ENCODE measurements at places on chromosomes 6 and 20. TPM values are rescaled to one million over a fixed set of nuclear protein-coding genes. Genes with fewer than 3 reads are reported as not detected.
A peak's percentile ranks its signal among the peaks of the same experiment; 100 is the strongest.

DNA sequence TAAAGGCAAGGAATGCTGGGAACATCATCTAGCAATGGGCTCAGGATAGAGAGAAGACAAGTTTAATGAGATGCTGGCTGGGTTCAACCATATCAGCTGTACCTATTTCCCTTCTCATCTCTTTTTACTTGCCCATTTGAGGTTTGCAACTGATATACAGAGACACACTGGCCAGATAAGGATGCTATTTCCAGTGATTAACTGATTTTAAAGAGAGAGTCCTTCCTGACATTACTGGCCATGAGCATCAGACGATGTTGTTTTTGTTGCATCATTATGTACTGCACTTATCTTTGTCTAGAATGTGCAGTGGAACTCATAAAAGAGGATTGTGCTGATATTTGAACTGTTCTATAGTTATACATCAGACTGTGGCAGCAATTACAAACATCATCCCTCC lies 252.7 kb downstream of the BTBD3 start:
- DNase-seq = no peak

DNA sequence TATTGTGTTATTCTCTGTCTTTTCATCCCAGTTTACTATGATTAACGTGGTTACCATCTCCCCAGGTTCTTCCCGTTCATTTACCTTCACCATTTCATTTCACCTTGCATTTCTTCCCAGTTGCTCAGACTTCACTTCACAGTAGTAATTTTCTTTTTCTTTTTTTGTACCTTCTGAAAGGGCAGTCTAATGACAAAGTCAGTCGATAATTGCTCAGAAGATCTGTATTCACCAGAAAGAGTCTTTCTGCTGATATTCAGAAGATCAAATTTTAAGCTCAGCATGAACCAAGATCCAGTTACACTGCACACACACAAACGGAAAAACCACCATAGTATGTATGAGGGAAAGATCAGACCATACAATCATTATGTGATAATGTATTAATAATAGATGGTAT lies 265.5 kb downstream of the ADGB start:
- DNase-seq = no peak

DNA sequence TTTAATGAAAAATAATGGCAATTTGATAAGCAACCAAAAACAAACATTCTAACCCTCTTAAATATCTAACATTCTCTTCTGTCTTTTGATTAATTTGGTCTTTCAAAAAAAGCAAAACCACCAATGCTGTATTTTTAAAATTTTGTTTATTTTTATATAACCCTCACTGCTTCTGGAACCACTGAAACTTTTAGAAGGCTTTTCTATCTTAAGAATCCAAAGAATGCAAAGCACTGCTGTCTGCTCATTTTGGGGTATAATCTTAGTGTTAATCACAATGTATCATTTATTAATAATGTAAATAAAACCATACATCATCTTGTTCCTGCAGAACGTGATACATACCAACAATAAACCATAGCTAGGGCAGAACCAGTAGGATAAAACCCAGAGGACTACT lies 14.0 kb downstream of the STK38 start:
- DNase-seq = no peak

DNA sequence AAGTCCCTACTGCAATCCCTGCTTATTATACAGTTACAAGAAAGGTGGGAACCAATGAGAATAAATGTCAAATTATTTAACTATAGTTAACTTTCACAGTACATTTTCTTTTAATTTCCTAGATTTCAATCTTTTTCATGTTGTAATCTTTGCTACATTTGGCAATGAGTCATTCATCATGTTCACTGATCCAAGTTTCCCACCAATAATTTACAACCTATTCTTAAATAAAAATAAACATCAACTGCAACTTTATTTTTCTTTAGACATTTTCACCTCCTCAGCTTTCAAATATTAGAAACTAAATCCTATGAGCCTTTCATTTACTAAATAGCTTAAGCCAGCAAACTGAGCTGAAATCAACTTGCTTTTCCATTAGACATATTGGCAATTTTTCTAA lies 541.3 kb upstream of the BTBD3 start:
- DNase-seq = no peak

- peak; percentile 20 for DNase-seq
Observed at GRCh38 chr20:11376998-11377397, 540.7 kb upstream of the BTBD3 start.

DNA sequence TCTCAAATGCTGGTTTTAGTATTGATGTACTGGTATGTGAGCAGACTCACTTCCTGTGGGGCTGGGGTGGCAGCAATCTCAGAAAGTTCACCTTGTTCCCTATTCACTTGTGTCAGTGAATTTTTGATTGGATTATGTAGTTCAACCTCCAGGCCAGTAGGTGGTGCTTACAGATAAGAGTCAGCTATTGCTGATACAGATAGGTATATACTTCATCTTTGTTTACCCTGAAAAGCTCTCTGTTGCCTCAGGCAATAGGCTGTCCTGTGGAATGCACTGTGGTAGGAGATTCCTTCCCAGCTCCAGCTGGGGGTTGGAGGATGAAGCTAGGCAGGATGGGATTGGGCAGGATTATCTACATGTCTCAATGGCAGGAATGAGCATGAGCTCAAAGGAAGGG lies 851.2 kb upstream of the EYS start:
- DNase-seq = no peak

GRCh38 chr6:144262470-144263369 lies 22.4 kb upstream of the UTRN start:
- DNase-seq = no peak

Gene DEFB132
- not detected for total RNA-seq

DNA sequence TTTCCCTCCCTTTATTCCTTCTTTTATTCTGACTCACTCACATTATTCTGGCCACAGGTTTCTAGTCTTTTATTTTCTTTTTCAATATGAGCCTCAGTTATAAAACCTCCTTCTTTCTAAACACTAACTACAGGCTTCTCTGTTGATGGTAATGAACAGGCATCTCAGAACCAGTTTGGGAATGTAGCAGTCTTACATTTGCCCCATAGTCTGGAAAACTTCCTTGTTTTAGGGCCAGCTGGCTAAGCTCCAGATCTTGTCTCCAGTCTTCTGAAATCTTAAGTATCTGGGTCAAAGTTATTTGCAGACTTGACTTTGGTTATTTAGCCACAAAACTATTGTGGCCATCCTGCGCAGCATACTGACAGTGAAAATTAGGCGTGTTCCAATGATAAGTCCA lies 97.0 kb upstream of the MAN1A1 start:
- DNase-seq = peak; percentile 57

DNA sequence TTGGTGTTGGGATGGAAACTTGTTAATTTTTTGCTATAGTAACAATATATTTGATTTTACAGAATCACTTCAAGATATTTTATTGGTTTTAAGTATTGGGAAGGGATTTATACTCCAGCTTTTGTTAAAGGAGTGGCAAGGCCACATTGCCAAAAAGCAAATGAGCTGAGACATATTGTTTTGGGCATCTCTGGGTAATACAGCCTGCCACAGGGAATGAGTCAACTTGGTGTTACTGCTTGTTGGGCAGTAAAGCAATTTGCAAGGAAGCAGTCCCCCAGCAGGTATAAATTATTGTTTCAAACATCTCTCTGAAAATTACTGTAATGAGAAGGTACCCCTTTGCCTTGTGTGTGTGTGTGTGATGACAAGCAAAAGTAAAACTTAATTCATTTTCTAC lies 868.3 kb upstream of the FLRT3 start:
- DNase-seq = no peak

Gene PI3
- total RNA-seq = not detected

- no peak for DNase-seq
Observed at GRCh38 chr6:151493161-151493803, 535 bp upstream of the CCDC170 start.

Gene FILIP1
- not detected for total RNA-seq

DNA sequence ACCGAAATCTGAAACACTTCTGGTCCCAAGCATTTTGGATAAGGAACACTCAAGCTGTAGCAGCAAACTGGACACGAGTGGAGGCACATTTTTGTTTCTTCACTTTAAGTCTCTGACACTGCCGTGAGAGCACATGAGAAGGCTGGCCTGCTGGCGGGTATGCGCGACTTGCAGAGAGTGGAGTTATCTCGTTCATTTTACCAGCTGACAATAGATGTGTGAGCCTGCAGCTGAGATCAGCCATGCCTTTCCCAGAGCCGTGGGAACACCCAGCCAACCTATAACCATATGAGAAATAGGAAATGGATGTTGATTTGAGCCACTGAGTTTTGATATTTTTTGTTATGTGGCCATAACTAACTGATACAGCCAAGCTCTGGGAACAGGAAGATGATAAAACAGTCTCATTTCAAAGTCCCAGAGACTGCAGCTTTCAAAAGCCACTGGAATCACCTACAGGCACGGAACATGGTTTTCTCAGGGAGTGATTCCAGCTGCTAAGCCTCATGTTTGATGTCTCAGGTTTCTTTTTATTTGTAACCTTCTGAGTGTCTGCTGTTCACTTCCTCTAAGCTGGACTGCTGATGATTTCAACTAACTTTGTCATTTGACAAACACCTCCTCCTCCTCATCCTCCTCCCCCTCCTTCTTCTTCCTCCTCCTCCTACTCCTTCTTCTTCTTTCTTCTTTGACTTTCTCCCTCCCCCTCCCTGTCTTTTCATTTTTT lies 28.6 kb upstream of the LAMP5 start:
- peak; percentile 33 for DNase-seq

Gene MATN4
- 0.10 TPM for total RNA-seq

GRCh38 chr6:52829046-52829817 lies 11.4 kb downstream of the GSTA5 start:
- no peak for DNase-seq

GRCh38 chr20:23019403-23019802 lies 15.7 kb upstream of the SSTR4 start:
- DNase-seq = no peak

Gene BTNL2
- not detected for total RNA-seq

DNA sequence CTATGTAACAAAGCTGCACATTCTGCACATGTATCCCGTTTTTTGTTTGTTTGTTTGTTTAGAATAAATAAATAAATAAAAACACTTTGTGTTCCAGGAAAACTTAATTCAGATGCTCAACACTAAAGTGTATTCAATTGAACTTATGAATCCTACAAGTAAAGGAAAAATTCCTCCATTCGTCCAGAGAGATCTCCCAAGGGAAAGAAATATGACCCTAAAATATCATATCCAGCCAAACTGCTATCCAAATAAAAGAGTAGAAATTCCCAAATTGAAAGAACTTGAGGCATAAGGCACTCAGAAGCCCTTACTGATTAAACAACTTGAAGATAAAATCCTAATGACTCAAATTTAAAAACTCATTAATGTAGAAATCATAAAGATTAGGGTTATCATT lies 90.4 kb downstream of the MOXD1 start:
- DNase-seq = no peak

GRCh38 chr6:154157082-154157481 lies 118.0 kb downstream of the OPRM1 start:
- no peak for DNase-seq

Gene OXT
- not detected for total RNA-seq

Gene NFKBIL1
- 25.0 TPM for total RNA-seq

- no peak for DNase-seq
Observed at GRCh38 chr6:131068165-131068564, 5.1 kb upstream of the EPB41L2 start.

GRCh38 chr6:152952866-152953509 lies 29.9 kb downstream of the FBXO5 start:
- DNase-seq = peak; percentile 59

Gene ENPP5
- total RNA-seq = 0.12 TPM

DNA sequence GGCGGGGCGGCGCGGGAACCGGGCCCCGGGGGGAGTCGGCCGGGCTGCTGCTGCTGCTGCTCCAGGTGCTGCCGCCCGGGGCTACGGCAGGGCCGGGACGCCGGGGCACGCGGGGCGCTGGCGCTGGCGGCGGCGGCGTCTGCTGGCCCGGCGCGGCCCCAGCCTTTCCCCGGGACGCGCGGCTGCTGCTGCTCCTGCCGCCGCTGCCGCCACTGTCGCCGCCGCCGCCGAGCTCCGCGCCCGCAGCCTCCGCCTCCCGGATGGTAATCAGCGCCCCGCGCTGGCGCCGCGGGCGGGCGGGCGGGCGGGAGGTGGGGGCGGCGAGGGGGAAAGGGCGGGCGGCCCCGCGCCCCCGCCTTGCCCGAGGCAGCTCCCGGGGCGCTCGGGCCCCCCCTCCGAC lies 306 bp downstream of the EBF4 start:
- no peak for DNase-seq

Gene FBXO5
- 102 TPM for total RNA-seq

DNA sequence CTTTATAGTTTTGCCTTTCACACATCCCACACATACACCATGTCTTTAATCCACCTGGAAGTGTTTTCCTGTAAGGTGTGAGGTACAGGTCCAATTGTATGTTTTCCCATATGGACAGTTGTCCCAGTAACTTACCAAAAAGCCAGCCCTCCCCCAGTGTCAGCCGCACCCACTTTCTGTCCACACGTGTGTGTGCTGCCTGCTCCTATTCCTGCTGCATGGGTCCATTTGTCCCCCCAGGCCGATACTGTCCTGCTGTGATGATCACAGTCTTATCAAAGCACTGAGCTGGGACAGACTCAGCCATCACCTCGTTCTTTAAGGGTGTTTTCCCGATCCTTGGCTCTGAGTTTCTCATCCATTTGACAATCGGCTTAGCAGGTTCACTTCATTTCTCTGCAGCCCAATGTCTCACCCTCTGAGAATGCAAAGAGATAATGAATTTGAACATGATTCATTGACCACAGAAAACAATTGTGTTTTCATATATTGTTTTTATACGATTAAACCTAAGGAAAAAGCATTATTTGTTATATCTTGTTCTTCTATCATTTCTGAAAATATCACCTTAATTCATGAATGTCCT lies 9.6 kb downstream of the VSX1 start:
- peak; percentile 47 for DNase-seq

DNA sequence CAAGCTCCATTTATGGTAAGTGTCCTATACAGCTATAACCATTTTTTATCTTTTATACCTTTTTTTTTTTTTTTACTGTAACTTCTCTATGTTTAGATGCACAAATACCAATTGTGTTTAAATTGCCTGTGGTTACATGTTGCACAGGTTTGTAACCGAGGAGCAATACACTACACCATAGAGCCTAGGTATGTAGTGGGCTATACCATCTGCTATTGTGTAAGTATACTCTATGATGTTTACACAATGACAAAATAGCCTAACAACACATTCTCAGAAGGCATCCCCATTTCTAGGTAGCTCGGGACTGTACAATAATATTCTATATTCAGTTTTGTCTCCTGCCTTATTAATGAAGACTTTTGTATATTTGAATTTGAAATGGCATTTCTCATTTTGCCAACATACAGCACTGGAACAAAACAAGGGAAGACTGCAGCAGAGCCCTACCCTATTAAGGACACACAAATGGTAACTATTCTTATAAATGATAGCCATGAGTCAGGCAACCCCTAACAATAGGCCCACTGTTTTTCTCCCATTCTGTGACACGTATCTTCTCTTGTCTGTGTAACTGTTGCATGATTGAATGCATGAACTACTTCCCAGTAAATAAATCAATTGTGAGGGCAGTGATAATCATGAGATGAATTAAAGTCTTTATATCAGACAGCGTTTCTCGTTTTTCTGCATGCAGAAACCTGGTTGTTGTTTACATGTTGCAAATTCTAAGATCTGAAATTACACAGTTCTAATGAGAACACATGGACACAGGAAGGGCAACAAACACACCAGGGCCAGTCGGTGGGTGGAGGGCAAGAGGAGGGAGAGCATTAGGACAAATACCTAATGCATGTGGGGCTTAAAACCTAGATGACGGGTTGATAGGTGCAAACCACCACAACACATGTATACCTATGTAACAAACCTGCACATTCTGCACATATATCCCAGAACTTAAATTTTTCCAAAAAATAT lies 173.9 kb downstream of the EPM2A start:
- peak; percentile 53 for DNase-seq
